Lung (tissue), 17 donors: ENCODE measurements at places on chromosomes 12 and 14. TPM values are rescaled to one million over a fixed set of nuclear protein-coding genes. Genes with fewer than 3 reads are reported as not detected.

DNA sequence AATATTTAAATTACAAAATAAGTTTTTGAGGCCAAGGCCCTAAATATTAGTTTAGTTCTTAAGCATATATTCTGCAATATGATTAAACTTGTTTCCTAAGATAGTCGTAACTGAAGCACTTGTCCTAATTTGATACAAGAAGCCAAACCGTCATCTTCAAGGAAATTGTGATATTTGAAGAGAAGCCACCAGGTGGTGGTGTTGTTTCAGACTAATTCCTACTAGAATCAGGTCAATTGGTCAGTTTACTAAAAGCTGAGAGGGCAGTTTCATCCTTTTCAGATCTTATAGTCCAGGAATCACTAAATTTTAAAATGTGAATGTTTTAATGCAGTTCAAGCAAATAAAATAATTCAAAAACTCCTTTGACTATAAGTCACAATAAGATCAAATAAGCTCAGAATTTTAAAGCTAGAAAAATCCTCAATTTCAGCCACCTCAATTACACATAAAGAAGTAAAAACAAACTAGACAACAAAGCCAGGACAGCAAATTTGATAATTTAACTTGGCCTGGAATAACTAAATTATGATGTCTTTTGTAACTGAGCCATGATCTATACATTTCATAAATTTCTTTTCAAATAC lies 7.1 kb upstream of the ARL1 start:
- DNase-seq = peak; percentile 82

DNA sequence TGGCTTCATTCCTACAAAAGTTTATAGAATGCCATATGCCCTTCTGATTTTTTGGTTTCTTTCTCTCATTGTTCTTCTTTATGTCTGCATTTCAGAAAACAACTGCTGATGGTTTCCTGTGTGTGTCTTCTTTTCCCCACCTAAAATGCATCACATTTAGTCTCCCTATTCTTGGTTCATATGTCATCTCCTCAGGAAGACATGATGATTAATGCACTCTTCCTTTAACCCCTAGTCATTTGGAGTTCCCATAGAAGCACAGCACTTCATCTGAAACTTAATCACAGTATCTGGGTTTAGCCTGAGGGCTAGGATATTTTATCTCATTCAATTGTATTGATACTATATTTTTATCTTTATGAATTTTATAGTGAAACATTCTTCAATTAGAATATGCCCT lies 21.5 kb downstream of the GNPNAT1 start:
- DNase-seq = no peak

Gene TSPAN19
- total RNA-seq = 17.1 TPM

DNA sequence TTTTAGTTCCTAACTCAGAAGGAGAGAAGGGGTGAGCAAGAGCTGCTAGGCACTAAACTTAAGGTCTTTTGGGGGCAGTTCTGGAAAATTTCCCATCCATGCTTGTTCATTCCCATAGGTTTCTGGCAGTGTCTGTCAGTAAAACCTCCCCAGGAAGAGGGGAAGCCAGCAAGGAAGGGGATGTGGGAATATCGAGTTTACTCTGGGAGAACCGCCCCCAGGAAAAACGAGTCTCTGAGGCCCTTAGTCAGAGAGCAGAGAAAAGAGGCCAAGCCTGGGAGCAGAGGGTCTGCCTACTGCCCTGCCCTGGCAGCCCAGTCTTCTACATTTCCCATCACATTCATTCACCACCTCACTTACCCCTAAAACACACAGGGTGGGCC lies 55.9 kb downstream of the TMCC3 start:
- no peak for DNase-seq

Gene KRT79
- 0.12 TPM for total RNA-seq

DNA sequence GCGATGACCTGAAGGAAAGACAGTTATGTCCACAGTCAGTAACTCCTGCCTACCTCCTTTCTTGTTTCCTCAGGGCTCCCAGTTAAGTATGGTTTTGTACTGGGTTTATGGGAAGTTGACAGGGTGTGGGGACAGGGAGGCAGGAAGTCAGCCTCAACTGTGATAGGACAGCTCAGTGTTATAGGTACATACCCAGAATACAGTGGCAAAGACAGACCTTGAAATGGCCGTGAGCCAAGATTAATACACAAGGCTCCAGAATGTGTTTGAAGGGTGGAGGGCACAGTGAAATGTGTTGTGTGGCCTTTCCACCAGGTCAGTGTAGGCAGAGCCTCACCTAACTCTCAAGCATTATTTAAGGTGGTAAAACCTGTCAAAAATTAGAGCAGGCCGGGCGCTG lies 4.6 kb upstream of the BIN2 start:
- no peak for DNase-seq

Gene DCN
- 1,047 TPM for total RNA-seq

DNA sequence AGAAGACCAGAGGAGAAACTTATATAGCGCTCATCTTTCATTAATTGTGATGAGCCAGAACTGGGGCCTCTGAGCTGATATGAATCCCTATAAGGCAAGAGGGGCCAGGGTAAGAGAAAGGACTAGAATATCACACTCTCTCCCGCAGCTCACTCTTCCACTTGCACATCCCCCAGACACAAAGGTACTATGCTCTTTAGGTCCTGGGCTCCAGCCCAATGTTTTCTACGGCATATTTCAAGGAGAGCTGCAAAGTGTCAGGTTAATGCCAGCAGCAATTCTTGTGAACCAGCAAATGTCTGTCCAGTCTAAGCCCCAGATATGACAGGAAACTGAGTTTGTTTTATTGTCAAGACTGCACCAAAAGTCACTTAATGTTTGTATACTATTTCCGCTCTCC lies 29.4 kb downstream of the PPP2R5E start:
- no peak for DNase-seq

DNA sequence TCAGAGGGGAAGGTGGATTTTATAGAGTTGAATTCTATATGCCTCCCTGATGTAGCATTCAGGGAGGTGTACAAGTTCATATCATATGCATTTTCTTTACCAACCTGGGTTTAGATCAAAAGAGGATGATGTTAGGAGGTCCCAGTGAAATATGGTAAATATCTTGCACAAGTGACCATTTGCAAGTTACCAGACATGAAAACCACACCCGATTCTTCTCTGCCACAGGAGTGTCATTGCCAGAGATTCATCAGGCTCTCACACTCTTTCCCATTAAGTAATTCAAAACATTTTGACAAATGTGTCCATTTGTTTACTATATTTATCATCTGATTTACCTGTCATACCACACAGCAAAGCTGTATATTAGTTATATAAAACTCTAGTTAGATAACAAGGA lies 44.0 kb downstream of the VCPKMT start:
- no peak for DNase-seq

Gene SOAT2
- total RNA-seq = not detected

- peak; percentile 80 for DNase-seq
These were observed 95.9 kb downstream of the OTOGL start for GRCh38 chr12:80195074-80195726.

Gene TAS2R19
- 25.0 TPM for total RNA-seq

GRCh38 chr14:60485598-60486251 lies at the start of gene C14orf39:
Gene C14orf39 (minus strand): TSS chr14:60486063. CDS start chr14:60485078, 985 bp downstream.
- DNase-seq = peak; percentile 82

GRCh38 chr12:110074089-110074488 lies 25.8 kb upstream of the C12orf76 start:
- no peak for DNase-seq

- peak; percentile 75 for DNase-seq
These were observed 136.4 kb upstream of the USP15 start for GRCh38 chr12:62123721-62124203.

GRCh38 chr12:48901278-48901677 lies 24.0 kb downstream of the FKBP11 start:
- DNase-seq = no peak

- no peak for DNase-seq
These were observed 9.6 kb downstream of the CBX5 start for GRCh38 chr12:54270345-54270744.

Gene TMEM121
- 3.0 TPM for total RNA-seq

- no peak for DNase-seq
These were observed 279.6 kb upstream of the CCDC196 start for GRCh38 chr14:66206554-66206953.

DNA sequence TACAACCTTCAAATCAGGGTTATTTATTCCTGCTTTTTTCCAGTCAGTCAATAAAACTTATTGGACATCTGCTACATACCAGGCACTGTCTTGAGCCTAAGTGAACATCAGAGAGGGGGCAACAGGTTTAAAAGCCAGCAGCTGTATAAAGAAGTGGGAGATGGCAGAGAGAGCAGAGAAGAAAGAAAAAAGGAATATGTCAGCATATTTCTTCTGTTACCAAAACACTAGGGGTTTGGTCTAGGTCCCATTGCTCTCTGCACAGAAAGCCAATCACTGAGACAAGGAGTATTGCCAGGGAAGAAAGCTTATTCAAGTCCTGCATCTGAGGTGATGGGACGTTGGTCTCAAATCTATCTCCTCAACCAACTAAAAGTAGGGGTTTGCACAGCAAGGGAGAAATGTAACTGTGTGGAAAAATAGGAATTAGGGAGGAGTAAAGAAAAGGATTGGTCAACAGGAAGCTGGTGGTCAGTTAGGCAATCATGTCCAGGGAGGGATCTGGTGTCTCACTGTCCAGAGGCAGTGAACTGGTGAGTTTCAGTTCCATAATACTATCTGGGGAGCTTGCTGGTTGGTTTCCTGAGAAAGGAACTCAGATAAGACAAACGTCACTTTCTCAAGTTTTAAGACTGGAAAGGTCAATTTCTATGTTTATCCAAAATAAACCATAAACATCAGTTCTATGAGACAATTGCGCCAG lies 107.5 kb downstream of the PHLDA1 start:
- DNase-seq = no peak

DNA sequence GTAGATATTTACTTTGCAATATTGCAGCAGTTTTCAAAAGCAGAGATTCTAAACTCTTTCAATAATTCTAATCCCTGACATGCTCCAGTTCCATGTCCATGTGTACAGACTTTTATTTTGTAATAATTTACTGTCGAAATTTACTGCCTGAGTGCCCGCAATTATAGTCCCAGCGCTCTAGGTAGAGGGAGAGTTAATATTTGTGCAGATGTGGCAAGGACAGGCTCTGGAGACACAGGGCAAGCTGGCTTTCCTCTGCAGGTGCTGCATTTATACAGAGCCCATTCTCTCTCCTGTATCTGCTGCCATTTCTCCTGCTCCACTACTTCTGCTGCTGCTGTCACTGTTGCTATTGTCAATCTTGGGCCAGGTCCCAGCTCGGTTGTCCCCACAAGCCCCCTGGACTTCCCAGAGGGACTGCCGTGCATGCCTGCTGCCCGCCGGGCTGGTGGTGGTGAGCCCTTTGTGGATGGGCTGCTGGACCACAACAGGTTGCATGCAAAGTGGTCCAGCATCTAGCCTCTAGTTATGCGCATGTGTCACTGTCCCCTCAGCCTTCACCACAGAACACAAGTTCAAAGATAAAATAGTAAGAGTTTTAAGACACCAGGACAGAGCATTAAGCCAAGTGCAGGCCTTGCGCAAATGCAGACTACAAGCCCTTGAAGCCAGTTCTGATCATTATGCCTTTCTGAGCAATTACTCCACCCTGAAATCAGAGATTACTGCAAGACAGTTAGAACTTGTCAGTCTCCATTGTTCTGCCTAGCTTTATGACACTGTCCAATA lies 40.8 kb upstream of the CSRP2 start:
- no peak for DNase-seq

DNA sequence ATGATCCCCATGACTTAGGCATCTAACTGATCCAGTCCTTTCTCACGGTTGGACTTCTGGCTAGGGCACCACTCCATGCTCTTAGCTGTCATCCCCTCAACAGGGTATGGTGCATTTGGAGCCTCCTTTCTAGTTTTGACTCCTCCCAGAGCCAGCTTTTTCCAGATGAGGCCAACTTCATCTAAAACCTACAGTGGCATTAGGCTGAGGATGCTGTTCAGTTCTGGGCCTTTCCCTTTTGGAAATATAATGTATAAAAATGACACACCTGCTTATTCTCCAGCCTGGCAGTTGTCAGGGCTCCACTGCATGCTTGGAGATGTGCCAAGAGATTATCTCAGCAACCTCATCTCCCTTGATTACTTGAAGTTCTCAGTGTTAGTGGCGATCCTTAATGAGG lies 239.7 kb downstream of the EMP1 start:
- no peak for DNase-seq

Gene DLST
- 79.1 TPM for total RNA-seq

DNA sequence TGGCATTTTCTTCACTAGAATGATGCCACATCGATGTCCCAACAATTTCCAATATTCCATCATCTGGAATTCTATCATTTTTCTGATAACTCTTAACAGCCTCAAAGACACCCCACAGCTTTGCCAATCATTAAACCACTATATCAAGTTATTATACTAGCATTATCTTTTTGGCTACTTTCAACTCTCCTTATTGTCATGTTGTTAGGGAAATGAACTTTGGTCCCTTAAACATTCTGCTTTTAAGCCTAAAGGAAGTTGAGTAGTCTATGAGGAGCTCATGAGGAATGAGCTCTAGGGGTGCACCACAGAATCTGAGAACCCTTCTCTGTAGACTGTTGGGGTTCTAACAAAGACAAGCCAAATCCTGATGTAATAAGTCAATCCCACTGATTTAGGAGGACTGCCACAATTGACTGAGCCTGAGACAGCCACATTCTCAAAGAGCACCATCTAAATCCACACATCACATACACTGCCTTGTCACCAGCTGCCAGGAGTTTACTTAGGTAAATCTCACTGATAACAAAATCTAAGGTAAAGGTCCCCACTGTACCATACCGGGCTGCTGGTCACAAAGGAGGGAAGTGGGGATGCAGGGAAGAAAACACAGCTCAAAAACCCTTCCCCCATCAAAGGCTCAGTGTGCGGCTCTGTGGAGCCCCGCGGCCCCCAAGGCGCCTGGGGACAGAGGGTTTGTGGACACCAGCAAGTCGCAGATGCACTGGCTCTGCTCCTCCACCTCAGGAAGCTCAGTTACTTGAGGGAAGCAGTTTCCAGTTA lies 58.2 kb downstream of the SETD3 start:
- no peak for DNase-seq

DNA sequence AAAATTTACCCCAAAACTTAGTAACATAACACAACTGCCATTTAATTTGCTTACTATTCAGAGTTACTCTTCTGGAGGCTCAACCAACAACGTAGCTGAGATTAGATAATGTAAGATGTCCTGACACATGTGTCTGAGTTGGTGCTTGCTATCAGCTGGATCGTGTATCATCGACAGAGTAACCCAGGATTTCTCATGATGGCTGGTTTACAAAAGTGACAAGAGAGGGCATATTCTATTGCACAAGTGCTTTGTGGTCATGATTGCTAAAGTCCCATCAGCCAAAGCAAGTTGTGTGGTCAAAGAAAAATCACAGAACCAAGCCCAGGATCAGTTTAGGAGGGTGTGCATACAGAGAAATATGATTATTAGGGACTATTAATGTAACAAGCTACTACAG lies 73.4 kb downstream of the CAPZA3 start:
- no peak for DNase-seq

GRCh38 chr12:107515446-107515958 lies 170.1 kb upstream of the PWP1 start:
- no peak for DNase-seq
